ENCODE measurements at places on chromosomes 7 and 10. TPM values are rescaled to one million over a fixed set of nuclear protein-coding genes. Genes with fewer than 3 reads are reported as not detected.

GRCh38 chr7:157814931-157815705, 478.3 kb downstream of the DNAJB6 start:
- no peaks in the 10 kb centered on the region for H3K4me1 ChIP-seq
- H3K4me3 ChIP-seq = no peak overlapping the region
- no peak overlapping the region for H3K27ac ChIP-seq
- DNase-seq = no peak

DNA sequence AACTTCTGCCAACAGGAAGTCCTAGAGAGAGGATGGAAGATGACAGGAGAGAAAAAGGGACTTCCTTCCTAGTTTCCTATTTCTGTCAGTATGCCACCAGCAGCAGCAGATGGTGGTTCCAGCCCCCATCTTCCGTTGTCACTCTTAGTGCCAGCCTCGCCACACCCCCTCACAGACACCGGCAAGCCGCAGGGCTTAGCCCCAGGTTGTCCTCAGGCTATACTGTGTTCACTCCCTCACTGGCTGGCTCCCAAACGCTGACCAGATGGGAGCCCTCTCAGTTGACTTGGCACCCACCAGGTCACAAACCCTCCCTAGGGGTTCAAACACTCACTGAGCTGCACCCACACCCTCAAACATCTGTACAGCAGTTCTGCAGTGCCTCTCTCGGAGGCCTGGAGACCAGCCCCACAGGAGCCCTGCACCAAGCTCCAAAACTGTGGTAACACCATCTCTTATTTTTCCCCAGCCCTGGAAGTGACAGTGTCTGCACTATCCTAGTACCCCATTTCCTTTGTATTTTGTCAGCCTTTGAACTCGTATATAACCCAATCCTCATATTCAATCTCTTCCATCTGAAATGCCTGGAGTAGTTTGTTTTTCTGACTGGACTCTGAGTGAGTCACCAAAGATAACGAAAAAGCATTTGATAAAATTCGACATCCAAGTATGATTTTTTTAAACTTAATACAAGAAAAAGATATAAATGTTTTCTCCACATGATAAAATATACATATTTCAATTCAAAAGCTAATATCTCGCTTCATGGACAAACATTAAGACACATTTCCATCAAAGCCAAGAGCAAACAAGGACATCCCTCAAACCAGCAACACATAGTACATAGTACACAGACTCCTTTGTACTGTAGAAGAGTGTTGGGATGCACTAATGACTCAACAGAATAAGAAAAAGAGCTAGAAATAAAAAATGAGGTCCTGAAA, 34.5 kb downstream of the SMURF1 start:
- H3K4me1 ChIP-seq = peaks cover 22% of the 10 kb centered on the region
- H3K4me3 ChIP-seq = no peak overlapping the region
- H3K27ac ChIP-seq = no peak overlapping the region
- no peaks in the 10 kb centered on the region for H3K27me3 ChIP-seq
- peak; percentile 29 for DNase-seq

GRCh38 chr10:1522237-1522636, 215.1 kb downstream of the ADARB2 start:
- no peaks in the 10 kb centered on the region for H3K4me1 ChIP-seq
- no peaks in the 10 kb centered on the region for H3K36me3 ChIP-seq
- no peak overlapping the region for H3K27ac ChIP-seq
- H3K4me3 ChIP-seq = no peak overlapping the region

The RAB11FIP2 gene
- total RNA-seq = 35.2 TPM

DNA sequence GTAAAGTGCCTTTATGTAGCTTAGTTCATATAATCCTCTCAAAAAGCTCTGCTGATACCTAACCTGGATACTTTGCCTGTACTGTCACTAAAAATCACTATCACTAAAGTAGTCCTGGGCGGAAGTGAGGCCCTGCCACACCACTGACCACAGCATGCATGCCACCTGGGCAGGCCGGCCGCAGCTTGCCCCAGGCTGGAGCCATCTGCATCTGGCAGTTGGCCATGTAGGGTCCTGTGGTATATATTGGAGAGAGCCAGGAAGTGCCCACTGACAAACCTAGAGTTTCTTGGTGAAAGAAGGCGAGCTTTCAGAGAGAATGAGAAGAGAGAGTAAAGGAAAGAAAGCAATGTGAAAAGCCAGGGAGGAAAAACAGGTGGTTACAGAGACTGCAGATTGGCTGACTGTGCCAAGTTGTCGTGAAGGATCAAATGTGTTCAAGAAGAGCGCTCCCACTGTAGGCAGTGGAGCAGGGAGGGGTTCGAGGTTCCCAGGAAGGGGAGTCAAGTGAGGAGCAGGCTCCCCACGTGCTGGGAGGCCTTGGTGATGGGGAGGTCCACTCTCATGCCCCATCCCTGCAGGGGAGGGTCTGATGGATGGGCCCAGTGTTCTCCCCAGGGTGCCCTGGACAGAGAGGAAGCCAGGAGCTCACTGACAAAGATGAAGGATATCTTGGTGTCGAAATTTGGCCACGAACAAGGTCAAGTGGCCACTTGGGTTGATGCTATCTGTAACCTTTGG, 13.6 kb downstream of the LOXL4 start:
- H3K4me3 ChIP-seq = no peak overlapping the region
- no peak for DNase-seq
- no peaks in the 10 kb centered on the region for H3K27me3 ChIP-seq
- H3K36me3 ChIP-seq = peaks cover 16% of the 10 kb centered on the region

DNA sequence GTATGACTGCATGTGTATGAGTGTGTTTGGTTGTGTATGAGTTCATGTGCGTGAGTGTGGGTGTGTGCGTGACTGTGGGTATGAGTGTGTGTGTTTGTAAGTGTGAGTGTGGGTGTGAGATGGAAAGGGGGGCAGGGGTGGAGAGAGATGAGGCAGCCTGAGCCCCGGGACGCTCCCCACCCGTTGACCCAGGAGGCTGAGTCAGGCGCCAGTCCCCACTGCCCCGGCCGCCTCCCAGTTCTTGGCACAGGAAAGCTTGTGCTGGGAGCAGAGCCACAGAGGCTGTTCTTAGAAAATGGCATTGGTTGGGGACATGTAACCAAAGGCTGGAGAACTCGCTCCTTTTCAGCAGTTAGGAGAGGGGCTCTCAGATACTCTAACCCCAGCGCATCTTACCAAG, 27.8 kb upstream of the NUB1 start:
- H3K4me3 ChIP-seq = no peak overlapping the region
- no peak overlapping the region for H3K27ac ChIP-seq
- peaks cover 1% of the 10 kb centered on the region for H3K27me3 ChIP-seq
- no peaks in the 10 kb centered on the region for H3K36me3 ChIP-seq
- no peak for DNase-seq

The RET gene
- 0.37 TPM for total RNA-seq

The RBP4 gene
- total RNA-seq = not detected

GRCh38 chr10:35552650-35553342, 52.3 kb upstream of the GJD4 start:
- no peaks in the 10 kb centered on the region for H3K27me3 ChIP-seq
- no peak overlapping the region for H3K4me3 ChIP-seq
- H3K36me3 ChIP-seq = peaks cover 28% of the 10 kb centered on the region

DNA sequence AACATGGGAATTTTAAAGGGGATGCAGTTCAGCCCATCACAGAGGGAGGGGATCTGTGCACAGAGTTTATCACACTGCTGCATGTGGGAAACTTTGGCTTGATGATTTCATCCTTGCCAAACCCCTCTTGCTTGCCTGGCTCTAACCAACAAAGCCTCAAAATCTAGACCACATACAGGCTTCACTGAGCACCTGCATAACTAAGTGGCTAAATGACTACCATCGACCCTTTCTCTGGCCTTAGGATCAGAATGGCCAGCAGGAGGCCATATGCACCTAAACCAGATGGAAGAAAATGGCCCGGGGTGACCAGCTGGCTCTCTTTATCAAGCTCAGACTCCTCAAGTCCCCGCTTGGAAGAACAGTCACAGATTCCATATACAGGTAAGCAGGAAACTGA, 15.6 kb upstream of the ZNF25 start:
- no peaks in the 10 kb centered on the region for H3K4me1 ChIP-seq
- DNase-seq = no peak
- no peaks in the 10 kb centered on the region for H3K36me3 ChIP-seq
- no peak overlapping the region for H3K27ac ChIP-seq

GRCh38 chr10:130301021-130301892, 165.1 kb downstream of the GLRX3 start:
- H3K36me3 ChIP-seq = no peaks in the 10 kb centered on the region
- peak; percentile 83 for DNase-seq
- H3K4me3 ChIP-seq = peak overlapping the region; percentile 43
- peak overlapping the region; percentile 1 for H3K27ac ChIP-seq

The WNT8B gene
- not detected for total RNA-seq
